ENCODE measurements at places on chromosomes 7 and 10.

GRCh38 chr10:3781468-3782145 lies 3.4 kb downstream of the KLF6 start:
- no peak for DNase-seq

GRCh38 chr7:65342723-65343629 lies 30.7 kb upstream of the ZNF92 start:
- no peak for DNase-seq

- DNase-seq = no peak
These were observed 17.1 kb downstream of the SLIT1 start for GRCh38 chr10:97168645-97169044.

DNA sequence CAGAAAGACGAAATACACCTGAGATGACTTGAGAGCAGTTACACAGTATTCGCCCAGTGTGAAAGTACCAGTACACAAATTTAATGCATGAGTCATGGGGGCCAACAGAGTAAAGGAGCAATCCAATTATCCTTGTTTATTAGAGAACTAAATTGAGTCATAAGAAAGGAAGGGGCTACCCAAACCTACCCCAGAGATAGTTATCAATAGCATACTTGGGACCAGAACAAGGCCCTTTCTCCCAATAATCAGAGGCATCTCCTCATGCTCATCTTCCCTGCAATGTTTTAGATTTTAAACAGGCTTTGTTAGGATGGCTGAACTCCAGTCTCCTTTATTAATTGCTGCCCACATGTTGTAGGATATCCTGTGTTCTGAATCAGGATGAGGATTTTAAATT lies 239.7 kb upstream of the LRGUK start:
- DNase-seq = no peak

GRCh38 chr10:73432646-73433537 lies 469 bp downstream of the MSS51 start:
- no peak for DNase-seq

- DNase-seq = no peak
These were observed 372.4 kb downstream of the SUGCT start for GRCh38 chr7:40507166-40507565.

GRCh38 chr7:31122649-31123058 lies 70.5 kb downstream of the ADCYAP1R1 start:
- DNase-seq = no peak

DNA sequence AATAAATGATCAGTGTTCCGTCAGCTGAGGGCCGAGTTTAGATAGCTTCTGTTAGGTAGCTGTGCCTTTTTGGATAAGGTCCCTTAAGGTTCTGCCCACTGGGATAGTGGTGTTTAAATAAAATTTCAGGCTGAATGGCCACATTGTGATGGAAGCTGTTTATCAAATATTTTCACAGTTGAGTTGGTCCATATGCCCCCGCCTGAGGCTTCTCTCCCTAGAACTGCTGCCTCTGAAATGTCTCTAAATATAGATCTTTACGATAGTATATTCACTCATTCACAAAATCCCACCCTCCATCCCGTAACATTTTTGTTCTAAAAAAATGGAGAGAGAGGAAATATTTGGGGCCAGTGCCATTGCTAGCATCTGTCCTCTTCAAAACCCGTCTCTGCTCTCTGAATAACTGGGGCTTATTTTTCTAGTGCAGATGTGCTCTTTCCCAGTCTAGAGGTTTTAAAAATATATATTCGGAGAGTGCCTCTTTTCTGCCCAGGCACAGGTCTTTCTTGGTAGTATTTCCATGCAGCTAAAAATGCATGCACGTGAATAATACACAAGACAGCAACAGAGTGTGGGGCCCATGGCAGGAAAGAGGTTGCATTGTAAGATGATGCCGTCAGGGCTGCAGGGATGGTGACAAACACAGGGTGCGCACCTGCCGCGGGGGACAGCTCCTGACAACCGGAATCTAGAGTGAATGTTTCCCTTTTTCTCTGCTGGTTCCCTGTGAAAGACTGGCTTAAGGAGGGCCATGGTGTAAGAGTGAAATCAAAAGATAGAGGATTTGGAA lies 105.4 kb upstream of the BTBD16 start:
- DNase-seq = no peak

DNA sequence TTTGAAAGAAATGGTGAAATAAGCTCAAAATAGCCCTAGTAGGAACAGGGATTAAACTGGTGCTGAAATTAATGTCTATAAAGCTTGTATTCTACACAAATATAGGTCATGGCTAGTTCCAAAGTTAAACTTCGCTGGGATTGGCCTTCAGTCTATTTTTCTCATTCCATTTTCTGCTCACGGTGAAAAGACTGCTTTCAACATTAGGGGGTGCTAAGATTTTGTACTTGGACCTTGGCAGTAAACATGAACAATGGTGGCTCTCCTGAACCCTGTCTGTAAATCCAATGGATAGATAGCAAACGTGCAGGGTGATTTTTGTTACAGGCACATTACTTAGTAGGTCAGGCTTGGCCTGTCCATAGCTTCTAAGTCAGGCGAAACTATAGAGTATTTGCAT lies 36.0 kb upstream of the RSU1 start:
- no peak for DNase-seq

GRCh38 chr7:14850039-14850438 lies 52.5 kb downstream of the DGKB start:
- no peak for DNase-seq

DNA sequence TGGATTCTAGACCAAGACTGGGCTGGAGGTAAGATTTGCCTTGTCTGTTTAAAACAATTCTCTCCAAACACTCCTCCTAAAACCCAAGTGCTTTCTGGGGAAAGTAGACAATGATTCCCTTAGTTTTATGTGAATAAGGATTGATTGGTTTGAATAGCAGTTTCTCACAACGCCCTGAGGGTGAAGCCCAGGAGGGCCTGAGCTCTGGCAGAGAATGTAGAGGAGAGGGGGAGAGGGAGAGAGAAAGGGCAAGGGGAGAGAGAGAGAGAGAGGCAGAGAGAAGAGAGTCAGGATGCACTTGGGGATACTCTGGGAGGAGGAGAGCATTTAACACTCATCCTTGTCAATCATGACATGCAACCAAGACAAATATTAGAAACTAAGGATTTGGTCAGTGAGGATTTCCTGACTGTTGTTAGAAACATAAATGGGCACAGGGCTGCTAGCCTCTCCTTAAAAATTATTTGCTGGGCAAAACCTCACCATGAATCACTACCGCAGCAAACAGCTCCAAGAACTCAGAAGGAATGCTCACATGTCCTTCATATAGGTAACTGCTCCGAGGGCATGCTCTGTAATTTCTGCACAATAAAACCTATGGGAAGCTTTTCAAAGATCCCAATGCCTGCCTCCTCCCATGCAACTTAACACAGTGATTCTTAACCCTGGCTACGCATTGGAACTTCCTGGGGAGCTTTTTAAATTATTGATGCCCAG lies 55.2 kb upstream of the RAPGEF5 start:
- no peak for DNase-seq

GRCh38 chr10:62662486-62662885 lies 142.0 kb upstream of the ADO start:
- DNase-seq = no peak

DNA sequence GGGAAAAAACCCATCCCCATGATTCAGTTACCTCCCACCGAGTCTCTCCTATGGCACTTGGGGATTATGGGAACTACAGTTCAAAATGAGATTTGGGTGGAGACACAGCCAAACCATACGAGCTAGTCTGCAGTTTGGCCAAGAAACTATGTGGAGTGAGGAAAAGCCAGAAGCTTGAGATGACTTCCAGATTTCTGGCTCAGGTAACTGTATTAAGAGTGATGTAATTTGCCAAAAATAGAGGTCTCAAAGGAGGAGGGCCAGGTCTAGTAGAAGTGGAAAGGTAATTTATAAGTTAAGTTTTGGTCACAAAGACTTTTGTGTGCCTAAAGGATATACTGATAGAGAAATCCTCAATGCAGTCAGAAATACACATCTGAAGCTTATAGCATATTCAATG lies 279.7 kb upstream of the MGMT start:
- no peak for DNase-seq

DNA sequence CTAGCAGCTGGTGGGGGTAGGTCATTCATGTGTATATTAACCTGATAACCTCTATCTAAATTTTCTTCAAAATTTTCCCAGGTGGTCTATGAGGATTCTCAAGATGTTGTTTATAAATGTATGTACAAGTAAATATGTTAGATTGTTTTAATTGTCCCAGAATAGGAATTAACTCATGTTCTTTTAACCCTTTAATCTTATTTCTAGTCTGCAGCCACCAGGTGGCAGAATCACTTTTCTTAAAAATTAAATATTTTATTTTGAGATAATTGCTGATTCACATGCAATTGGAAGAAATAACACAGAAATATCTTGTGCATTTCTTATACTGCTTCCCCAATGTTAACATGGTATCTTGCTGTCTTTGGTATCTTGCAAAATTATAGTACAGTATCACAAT lies 589.5 kb downstream of the ARL4A start:
- no peak for DNase-seq

- DNase-seq = no peak
These were observed 290.8 kb upstream of the ZNF32 start for GRCh38 chr10:43939389-43939938.

DNA sequence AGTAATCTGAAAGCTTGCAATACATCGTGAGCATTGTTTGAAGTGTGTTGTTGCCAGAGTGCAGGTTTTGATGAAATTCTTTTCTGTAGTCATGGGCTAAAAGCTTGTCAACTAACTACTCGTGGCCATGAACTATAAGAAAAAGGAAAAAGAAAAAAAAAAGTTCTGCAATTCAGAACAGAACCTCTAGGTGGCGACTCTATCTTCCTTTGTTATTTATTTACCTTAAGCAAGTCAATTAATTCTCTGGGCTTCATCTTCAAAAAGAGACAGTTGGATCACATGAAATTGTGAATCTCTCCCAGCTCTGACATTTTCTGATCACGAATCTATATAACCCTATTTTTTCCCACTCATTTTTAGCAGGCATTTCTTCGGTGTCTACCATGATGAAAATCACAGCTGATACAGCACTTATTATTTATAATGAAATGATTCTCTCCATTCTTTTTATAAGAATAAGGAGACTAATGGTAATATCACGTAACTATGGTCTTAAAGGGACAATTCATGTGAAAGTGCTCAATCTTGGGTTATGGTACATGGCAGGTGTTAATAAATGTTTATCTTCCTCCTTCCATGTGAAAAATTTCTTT lies 18.8 kb downstream of the TMEM196 start:
- peak; percentile 23 for DNase-seq

- DNase-seq = peak; percentile 57
These were observed 28.0 kb downstream of the TMEM120A start for GRCh38 chr7:75966190-75966961.

GRCh38 chr7:95330204-95330960 lies 6.0 kb upstream of the PON1 start:
- DNase-seq = no peak

- no peak for DNase-seq
These were observed 827 bp downstream of the CSTF2T start for GRCh38 chr10:51698473-51699063.

- no peak for DNase-seq
These were observed 28.2 kb downstream of the PFKP start for GRCh38 chr10:3095373-3096139.

DNA sequence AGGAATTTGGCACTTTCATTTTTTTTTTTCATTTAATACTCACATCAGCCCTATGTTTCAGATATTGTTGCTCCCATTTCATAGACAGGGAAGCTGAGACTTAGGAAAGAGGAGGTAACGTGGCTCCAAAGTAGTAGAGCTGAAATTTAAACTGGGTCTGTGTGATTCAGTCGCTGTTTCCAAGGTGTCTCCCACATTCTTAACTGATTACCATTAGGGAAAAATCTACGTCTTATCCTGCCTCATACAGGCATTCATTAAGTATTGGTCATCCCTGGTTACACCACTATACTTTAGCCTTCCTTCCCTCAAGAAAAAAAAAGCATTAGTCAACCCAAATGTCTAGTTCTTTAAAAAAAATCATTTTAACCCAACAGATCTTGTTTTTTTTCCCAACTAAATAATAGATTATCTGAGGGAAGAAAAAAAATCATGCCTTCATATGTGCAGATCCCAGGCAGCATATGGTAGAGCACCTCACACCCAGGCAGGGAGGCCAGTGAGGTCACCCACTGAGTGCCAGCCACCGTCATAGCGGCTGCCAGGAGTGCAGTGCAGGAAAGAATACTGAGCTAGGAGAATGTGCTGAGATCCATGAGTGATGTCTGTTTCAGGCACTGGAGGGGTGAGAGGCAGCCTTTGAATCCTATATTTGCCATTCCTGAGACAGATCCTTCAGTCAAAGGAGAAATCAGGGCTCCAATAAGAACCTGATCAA lies 59.0 kb upstream of the SORCS3 start:
- DNase-seq = no peak

- DNase-seq = no peak
These were observed 409.8 kb upstream of the ZMIZ1 start for GRCh38 chr10:78658645-78659597.
